ENCODE measurements at places on chromosomes 16 and 17.
A peak's percentile ranks its signal among the peaks of the same experiment; 100 is the strongest.

GRCh38 chr16:72852421-72852820, 195.5 kb downstream of the ZFHX3 start:
- no peak for DNase-seq

DNA sequence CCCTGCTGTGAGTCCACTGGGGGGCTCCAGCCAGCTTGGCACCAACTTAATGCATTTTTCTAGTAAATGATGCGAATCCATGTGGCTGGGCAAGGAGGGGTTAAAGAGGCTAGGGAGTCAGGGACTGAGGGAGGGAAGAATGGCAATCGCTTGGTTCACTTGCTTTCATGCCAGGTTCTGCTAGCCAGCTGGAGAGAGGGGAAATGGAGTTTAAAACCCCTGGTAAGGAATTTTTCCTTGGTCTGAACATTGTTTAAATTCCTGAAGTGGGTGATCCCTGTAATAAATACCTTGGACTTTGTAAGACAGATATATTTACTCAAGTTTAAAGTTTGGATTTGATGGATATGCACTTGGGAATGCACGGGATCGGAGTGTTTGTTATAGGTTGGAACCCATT, 22.8 kb downstream of the ANKFN1 start:
- DNase-seq = no peak

GRCh38 chr16:12661656-12662172, 142.0 kb downstream of the CPPED1 start:
- peak; percentile 5 for DNase-seq

DNA sequence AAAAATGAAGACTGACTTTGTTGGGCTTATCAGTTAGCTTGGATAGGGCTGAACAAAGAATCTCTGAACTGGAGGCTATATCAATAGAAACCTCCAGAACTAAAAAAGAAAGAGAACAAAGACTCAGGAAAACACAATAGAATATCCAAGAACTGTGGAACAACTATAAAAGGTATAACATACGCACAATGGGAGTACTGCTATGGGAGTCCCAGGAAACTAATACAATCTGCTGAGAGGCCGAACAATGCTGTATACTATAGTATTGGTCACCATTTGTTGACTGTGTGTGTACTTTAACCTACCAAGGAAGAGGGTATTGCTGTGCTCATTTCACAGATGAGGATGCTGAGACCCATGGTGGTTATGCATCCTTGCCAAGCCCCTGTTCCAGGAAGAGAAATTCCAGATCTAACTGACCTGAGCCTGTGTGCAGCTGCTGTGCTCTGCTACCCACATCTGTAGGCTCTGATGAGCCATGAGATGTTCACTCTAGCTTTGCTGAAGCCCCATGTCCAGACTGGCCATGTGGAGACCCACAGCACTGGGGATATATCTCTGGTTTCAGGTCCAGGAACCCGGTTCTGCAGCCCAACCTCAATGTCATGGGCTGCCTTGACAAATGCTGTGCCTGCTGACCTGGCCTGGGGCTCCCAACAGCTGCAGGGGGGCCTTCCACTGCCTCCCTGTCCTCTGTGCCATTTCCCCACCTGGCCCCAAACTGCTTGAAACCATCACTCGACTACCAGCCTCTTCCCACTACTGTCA, 254.3 kb upstream of the TNRC6C start:
- no peak for DNase-seq

GRCh38 chr17:72560303-72561247, 439.8 kb downstream of the SOX9 start:
- peak; percentile 70 for DNase-seq

DNA sequence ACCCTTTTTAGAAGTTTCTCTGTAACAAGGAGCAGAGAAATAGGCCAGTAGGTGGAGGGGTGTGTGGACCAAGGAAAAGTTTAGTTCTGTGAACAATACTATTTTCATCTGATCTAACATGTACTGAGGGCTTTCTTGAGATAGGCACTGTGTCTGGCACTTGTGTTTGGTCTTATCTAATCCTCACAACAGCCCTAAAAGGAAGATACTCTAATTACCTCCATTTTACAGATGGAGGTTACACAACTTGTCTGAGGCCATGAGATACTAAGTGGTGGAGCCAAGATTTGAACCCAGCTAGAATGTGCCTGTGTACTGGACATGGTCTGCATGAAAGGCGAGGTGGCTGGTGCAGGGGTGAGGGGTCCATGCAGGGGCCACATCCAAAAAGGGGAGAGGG, 4.5 kb downstream of the TNFSF12 start:
- no peak for DNase-seq

- DNase-seq = no peak
Observed at GRCh38 chr16:88973007-88973410, 4.0 kb downstream of the CBFA2T3 start.

DNA sequence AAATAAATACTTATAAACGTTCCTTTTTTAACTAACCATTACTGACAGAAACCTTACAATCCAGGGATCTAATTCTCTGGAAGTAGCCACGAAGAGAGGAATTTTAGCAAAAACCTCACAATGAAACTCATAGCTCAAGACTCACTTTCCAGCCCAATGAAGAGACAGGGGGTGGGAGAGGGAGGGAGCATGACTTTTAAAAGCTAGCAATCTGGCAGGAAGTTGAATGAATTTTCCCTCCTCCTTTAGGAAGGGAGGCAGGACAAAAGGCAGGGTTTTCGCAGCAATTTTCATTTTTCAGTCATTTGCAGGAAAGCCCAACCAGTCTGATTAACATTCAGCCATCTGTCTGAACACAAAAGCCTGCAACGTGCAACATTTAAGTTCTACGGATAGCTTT, 381.5 kb upstream of the PSMD7 start:
- no peak for DNase-seq

GRCh38 chr17:64983708-64984107, 64.4 kb upstream of the LRRC37A3 start:
- no peak for DNase-seq

DNA sequence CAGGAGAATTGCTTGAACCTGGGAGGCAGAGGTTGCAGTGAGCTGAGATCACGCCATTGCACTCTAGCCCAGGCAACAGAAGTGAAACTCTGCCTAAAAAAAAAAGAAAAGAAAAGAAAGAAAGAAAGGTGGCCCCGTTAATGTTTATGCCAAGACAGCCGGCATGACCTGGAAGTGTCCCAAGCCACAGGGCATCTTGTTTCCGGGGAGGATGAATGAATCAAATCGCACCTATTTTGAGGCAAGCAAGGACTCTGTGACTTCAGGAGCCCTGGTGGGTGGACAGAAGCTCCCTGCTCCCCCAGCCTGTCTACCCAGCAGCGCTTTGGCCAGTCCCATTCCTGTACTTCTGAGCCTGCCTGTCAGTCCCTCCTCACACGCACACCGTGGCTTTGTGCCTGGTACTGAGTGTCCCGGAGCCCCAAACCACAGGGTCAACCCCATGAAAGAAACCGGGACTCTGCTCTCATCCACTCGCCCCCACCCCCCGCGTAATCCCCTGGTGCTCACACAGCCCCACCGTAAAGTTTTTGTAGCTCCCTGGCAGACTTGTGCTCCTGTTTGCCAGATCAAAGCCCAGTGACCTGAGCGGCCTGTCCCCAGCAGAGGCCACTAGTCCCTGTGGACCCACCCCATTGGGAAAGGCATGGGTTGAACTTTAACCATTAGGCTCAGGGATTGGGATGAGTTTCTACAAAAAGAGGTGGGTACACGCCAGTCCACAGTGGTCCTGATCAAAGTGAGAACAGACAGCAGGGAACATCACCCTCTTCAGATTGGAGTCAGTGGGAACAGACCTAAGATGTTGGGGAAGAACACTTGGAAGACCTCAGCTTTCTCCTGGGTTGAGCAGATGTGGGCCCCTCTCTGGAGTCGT, 19.3 kb downstream of the CD2BP2 start:
- DNase-seq = no peak

DNA sequence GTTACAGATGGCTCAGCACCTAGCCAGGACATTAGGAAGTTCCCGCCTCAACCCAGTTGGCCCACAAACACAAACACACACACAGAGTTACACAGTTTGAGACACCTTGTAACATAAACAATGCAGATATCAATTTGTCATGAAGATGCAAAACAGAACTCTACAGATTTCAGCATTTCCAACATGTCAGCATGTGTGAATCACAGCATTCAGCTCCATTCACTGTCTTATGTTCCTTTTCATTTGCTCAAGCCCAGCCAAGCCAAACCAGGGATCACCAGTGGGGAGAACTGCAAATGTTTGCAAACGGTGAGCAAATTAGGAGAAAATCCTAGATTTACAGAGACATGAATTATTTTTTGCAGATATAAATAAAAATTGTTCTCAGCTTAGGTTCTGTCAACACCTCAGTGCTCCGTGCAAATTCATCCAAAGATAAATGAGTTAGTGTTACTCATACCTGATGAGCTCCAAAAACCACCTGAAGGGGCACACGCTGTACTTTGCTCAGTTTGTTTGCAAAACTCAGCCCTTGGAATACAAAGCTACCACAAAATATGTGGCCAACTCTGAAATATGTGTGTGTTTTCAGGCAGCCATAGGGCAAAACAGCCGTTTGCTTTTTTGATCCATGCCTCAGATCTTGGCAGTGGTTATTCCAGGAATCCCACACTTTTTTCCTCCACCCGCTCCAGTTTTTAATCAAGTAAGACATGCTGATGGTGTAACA, 16.3 kb upstream of the COX10 start:
- DNase-seq = no peak

DNA sequence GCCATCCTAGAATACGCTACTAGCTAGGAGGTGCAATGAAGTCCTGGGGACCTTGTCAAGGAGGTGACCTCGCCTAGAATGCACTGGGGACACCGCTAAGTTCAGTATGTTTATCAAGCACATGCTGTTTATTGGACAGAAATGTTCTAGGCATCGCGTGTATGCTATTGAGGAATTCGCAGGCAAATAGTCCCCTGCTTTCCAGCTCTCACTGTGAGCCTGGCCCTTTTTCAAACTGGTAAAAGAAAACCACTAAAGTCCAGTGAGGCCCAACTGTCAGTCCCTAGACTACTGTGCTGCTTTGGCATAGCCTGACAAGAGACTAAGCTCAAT, 1.2 kb upstream of the FAM222B start:
- no peak for DNase-seq

GRCh38 chr16:16923479-16923878, 544.5 kb downstream of the NPIPA7 start:
- DNase-seq = no peak

- DNase-seq = no peak
Observed at GRCh38 chr17:54347495-54347894, 524.8 kb downstream of the KIF2B start.

DNA sequence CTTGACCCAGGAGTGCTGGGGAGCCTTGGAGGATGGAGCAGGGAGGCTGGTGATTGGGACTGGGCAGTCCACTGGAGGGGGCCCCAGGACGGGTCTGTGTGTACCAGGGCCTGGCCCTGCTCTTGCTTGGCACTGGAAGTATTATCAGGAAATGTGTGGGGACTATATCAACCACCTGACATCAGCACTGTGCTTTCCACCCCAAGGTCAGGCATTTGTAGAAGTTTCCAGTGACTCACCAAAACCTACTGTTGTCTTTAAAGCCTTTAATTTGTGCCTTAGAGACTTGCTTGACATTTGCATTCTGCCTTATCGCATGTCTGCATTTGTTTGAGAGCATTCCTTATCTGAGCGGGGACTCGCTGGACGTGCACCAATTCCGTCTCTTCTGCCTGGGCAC, 323.1 kb downstream of the FOXL1 start:
- DNase-seq = no peak

- no peak for DNase-seq
Observed at GRCh38 chr16:77199211-77199610, at the start of gene SYCE1L. SYCE1L (plus strand) TSS chr16:77199408; CDS start chr16:77199452, 44 bp downstream.

- no peak for DNase-seq
Observed at GRCh38 chr17:79645022-79645776, 34.3 kb upstream of the RBFOX3 start.

DNA sequence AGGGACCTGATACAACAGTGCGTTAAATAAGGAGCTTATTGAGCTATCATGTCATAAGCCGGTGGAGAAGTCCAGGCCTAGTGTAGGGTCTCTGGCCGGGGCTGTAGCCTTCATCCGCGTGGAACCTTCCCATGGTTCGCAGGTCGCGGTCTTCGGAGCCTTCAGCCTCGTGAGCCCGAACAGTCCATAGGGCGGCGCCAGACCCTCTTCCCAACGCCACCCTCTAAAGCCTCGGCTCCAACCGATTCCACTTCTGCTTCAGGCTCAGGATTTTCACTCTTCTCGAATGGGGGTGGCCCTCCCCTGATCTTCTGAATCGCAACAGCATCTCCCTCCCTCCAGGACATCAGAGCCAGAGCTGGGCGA, 10.3 kb upstream of the BRCA1 start:
- DNase-seq = no peak

DNA sequence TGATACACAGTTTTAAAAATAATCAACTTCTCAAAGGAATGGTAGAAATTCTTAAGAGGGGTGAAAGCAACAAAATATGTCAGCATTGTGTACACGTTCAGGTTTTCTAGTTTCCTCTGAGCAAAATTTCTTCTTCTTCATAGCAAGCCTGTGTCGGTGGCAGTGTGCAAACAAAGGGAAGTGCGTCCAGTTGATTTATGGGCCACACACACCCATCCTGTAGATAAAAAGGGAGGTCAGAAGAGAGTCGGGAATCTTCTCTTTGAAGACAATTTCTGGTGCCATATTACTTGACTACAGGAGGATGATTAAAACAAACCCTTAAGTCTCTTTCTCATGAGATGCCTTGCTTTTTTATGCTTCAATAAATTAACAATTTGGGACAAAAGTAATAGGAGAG, 484.1 kb upstream of the SALL1 start:
- DNase-seq = no peak

DNA sequence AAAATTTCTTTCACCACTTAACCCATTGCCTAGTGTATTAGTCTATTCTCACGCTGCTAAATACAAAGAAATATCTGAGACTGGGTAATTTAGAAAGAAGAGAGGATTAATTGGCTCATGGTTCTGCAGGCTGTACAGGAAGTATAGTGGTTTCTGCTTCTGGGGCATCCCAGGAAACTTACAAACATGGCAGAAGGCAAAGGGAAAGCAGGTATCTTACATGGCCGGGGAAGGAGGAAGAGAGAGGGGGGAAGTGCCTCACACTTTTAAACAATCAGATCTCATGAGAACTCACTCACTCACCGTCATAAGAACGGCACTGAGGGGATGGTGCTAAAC, 931.4 kb upstream of the SOX9 start:
- DNase-seq = no peak

DNA sequence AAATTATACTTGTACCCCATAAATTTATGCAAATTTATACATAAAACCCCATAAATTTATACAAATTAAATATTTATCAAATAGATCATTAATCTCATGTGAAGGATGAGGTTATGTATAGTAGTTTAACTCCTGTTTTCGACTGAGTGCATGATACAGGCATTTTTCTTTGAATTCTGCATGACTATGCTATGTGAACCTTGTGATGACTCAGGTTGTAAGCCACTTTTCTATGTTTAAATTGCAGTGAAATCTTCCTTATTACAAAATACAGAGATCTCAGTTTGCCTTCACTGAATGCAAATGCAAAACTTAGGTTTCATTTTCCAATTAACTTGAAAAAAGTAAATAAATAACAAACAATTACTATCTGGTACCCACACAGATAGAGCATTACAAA, 843.7 kb downstream of the CDH11 start:
- DNase-seq = no peak

- no peak for DNase-seq
Observed at GRCh38 chr16:72277749-72278148, 105.8 kb upstream of the PMFBP1 start.

- DNase-seq = no peak
Observed at GRCh38 chr16:7321661-7322060, 11.0 kb upstream of the RBFOX1 start.

Data from Kasumi-1 (cell line).